ENCODE measurements at places on chromosomes 11 and 22.

DNA sequence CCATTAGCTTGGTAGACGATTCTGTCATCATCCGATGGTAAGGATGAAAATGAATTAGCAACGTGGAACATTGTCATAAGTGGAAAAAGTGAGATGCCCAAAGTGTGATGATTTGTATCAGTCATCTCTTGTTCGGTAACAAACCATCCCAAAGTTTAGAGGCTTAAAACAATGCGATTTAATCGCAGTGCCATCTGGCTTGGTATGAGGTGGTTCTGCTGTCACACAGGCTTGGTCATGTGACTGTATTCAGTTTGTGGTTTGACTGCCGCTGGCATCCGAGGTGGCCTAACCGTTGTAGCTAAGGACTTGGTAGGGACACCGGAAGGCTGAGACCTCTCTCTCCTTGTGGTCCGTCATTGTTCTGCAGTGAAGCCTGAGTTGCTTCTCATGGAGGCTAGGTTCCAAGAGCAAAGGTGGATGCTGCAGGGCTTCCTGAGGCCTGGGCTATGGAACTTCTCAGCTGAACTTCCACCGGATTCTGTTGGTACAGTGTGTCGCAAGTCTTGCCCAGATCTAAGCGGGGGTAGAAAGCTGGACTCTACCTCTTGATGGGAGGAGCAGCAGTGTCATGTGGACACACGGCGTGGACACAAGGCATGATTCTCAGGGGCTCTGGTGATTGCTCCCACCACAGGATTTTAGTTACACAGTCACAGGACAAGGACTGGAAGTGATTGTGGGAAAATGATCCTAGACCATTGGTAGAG lies 36.3 kb downstream of the BCR start:
- peaks cover 85% of the 10 kb centered on the region for H3K4me1 ChIP-seq
- peak overlapping the region; percentile 58 for H3K27ac ChIP-seq
- H3K4me3 ChIP-seq: no peak overlapping the region
- no peak for DNase-seq

- no peak overlapping the region for H3K4me3 ChIP-seq
- no peak overlapping the region for H3K27ac ChIP-seq
- H3K36me3 ChIP-seq: no peaks in the 10 kb centered on the region
- DNase-seq: no peak
- no peaks in the 10 kb centered on the region for H3K27me3 ChIP-seq
These were observed 114.2 kb downstream of the KCNQ1 start for GRCh38 chr11:2558861-2559526.

GRCh38 chr11:60119710-60120109 lies 31.2 kb downstream of the MS4A2 start:
- H3K36me3 ChIP-seq: no peaks in the 10 kb centered on the region
- no peak overlapping the region for H3K4me3 ChIP-seq
- H3K27me3 ChIP-seq: no peaks in the 10 kb centered on the region
- no peak for DNase-seq

- peaks cover 49% of the 10 kb centered on the region for H3K36me3 ChIP-seq
- no peak overlapping the region for H3K4me3 ChIP-seq
- H3K4me1 ChIP-seq: peaks cover 6% of the 10 kb centered on the region
These were observed 24.1 kb downstream of the ADAMTS15 start for GRCh38 chr11:130472434-130472961.

- no peak overlapping the region for H3K27ac ChIP-seq
- H3K36me3 ChIP-seq: no peaks in the 10 kb centered on the region
- H3K4me3 ChIP-seq: no peak overlapping the region
- no peak for DNase-seq
- no peaks in the 10 kb centered on the region for H3K4me1 ChIP-seq
- H3K27me3 ChIP-seq: no peaks in the 10 kb centered on the region
These were observed 20.0 kb upstream of the TOP3B start for GRCh38 chr22:22002526-22003055.

GRCh38 chr11:4093519-4094347 lies 866 bp upstream of the RRM1 start:
- H3K27me3 ChIP-seq: no peaks in the 10 kb centered on the region
- peaks cover 9% of the 10 kb centered on the region for H3K4me1 ChIP-seq
- peaks cover 12% of the 10 kb centered on the region for H3K36me3 ChIP-seq

DNA sequence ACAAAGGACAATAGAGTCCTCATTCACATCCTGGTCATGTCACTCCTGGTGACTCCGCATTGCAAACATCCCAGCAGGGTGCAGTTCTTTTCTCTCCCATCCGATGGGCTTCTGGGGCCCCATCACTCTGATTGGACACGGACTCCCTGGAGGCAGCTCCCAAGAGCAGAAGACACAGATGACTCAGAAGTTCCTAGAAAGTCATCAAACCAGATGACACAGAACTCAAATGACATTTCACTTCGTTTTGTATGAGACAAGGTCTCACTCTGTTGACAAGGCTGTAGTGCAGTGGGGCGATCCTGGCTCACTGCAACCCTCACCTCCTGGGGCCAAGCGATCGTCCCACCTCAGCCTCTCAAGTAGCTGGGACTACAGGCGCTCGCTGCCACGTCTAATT lies 33.2 kb downstream of the ZNF195 start:
- H3K27ac ChIP-seq: no peak overlapping the region
- H3K27me3 ChIP-seq: no peaks in the 10 kb centered on the region
- DNase-seq: no peak
- no peak overlapping the region for H3K4me3 ChIP-seq
- H3K4me1 ChIP-seq: no peaks in the 10 kb centered on the region
- no peaks in the 10 kb centered on the region for H3K36me3 ChIP-seq

DNA sequence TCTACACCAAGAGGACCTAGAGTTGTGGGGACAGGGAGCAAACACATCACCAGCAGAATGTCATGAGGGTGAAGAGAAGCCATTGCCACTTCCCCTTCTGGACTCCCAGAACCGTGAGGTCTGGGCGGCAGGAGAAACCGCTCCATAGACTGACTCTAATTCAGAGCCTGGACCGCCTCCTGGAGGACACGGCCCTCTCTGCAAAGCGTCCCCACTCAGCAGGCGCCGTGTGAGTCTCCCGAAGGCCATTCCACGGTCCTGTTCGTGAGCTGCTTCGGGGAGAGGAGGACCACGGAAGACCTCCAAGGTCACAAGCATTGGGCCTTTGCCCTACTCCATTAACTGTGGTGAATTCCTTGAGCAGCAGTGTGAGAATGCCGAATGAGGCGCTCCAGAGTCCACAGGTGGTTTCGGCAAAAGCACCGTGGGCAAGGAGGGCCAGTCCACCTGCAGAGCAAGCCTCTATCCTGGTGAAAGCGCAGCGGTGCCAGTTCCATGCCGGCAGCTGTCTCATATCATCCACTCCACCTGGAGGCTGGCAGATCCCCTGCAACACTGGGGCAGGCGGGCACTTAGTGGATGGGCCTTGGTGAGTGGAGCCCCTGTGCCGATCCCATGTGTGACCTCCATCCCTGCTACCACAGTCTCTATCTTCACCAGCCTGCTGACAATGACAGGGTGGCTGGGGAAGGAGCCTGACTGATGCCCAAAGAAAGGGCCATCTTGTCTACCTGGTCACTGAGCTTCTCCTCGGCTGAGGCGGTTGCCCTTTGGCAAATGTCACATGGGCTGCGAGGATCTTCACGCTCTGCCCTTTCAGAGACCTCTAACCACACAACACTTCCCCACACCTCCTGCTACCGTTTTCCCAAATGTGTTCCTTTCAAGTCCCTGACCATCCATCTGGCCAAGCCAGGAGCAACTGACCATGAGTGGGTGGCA lies 7.5 kb downstream of the C11orf21 start:
- no peaks in the 10 kb centered on the region for H3K36me3 ChIP-seq
- H3K27me3 ChIP-seq: no peaks in the 10 kb centered on the region
- no peaks in the 10 kb centered on the region for H3K4me1 ChIP-seq
- no peak overlapping the region for H3K27ac ChIP-seq
- DNase-seq: no peak
- H3K4me3 ChIP-seq: no peak overlapping the region

- DNase-seq: no peak
- no peak overlapping the region for H3K27ac ChIP-seq
- no peaks in the 10 kb centered on the region for H3K36me3 ChIP-seq
- peaks cover 5% of the 10 kb centered on the region for H3K4me1 ChIP-seq
These were observed 67.9 kb downstream of the PIWIL4 start for GRCh38 chr11:94635072-94635471.

DNA sequence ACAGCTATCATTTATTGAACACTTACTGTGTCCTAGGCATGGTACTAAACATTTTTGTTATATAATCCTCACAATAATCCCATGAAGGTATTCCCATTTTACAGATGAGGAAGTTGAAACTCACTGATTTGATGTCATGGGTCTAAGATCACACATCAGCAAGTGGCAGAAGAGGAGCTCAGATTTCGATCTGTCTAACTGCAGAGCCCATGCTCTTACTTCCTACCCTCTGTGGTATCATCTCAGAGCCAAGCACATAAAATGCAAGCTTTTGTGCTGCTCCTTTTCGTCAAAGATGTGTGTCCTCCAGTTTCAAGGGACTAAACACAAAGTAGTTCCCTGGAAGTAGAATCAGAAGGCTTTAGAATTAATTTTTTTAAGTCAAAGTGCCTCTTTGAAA lies 71.1 kb downstream of the ARFGAP2 start:
- H3K4me1 ChIP-seq: no peaks in the 10 kb centered on the region
- DNase-seq: no peak
- H3K27ac ChIP-seq: no peak overlapping the region
- no peaks in the 10 kb centered on the region for H3K27me3 ChIP-seq

DNA sequence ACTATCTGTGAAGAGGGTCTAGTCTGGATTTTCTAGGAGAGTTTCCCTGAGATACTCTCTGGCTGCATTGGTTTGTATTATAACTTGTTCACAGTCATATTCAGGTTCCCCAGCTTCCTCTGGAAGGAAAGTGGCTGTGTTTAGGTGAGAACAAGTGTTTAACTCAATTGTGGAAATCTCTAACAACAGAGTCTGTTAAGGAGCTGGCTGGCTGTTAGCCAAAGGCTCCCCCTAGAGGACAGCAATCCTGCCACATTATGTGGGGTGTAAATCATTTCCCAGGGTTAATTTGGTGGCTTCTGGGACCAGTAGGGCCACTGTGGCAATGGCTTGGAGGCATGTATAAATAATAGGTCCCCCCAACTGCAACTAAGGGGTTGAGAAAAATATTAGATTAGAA lies 18.4 kb downstream of the MS4A6E start:
- no peaks in the 10 kb centered on the region for H3K4me1 ChIP-seq
- H3K36me3 ChIP-seq: no peaks in the 10 kb centered on the region
- no peak overlapping the region for H3K4me3 ChIP-seq
- no peak overlapping the region for H3K27ac ChIP-seq
- no peak for DNase-seq
- H3K27me3 ChIP-seq: no peaks in the 10 kb centered on the region

GRCh38 chr11:126930091-126930841 lies 70.3 kb downstream of the KIRREL3 start:
- no peak overlapping the region for H3K27ac ChIP-seq
- H3K27me3 ChIP-seq: no peaks in the 10 kb centered on the region

- H3K36me3 ChIP-seq: no peaks in the 10 kb centered on the region
- no peak overlapping the region for H3K4me3 ChIP-seq
- DNase-seq: no peak
- H3K27me3 ChIP-seq: no peaks in the 10 kb centered on the region
- H3K27ac ChIP-seq: no peak overlapping the region
These were observed 18.4 kb downstream of the KCNJ5 start for GRCh38 chr11:128909438-128910125.

DNA sequence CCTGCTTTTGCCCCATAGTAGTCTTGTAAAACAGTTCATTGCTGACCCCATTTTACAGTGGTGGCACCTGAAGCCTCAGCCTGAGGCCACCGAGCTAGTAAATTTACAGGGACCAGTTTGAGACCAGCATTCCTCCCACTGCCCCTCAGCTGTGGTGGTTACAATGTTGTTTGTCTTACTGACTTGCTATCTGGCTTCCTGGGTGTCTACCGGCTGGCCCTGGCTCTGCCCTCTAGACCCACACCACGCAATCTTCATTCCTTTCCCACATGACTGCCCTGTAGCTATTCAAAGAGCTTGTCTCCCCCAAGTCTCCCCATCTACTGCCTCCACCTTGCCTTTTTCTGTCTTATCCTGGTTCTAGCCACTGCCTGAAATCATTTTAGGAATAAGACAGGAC lies 20.8 kb downstream of the PIK3IP1 start:
- no peak for DNase-seq
- no peaks in the 10 kb centered on the region for H3K27me3 ChIP-seq

GRCh38 chr11:48101044-48101733 lies 115.4 kb upstream of the OR4B1 start:
- peak; percentile 56 for DNase-seq
- no peak overlapping the region for H3K4me3 ChIP-seq
- H3K27ac ChIP-seq: no peak overlapping the region

DNA sequence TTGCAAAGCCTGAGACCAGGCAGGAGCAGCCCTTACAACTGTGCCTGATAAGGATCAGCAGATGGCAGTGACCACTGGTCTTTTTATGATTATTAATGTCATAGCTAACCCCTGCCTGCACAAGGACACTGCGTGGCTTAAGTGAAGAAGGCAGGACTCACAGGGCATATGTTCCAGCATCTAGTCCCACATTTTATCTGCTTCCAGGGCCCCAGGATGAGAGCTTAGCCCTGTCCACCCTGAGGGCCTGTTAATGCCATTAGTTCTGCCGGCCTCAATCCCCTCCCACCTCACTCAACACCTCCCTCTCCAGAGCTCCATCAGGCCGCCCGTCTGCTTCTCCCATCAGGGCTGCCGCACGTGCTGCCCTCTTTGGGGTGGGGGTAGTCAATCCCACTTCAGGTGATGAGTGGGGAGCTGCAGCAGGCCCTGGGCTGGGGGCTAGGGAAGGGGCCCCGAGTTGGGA lies 33.1 kb upstream of the TSPAN18 start:
- no peaks in the 10 kb centered on the region for H3K27me3 ChIP-seq
- no peaks in the 10 kb centered on the region for H3K4me1 ChIP-seq
- no peak overlapping the region for H3K4me3 ChIP-seq
- H3K36me3 ChIP-seq: no peaks in the 10 kb centered on the region
- no peak overlapping the region for H3K27ac ChIP-seq
- DNase-seq: no peak

DNA sequence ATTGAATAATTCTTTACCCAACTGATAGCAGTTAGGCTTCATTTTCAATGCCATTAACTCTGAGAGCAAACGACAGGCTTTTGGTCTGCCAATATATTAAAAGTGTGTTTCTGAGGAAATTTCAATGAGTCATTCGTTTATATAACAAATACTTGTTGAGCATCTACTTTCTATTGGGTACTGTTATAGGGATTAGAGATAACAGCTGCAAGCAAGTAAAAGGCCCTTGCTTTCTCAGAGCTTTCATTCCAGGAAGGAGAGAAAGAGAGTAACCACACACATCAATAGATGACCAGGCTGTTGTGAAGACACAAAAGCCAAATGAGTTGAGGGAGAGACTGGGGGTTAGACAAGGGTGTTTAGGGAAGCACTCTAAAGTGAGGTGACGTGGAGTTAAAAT lies 35.7 kb downstream of the CD44 start:
- no peak for DNase-seq
- no peak overlapping the region for H3K4me3 ChIP-seq
- H3K36me3 ChIP-seq: peaks cover 29% of the 10 kb centered on the region
- peaks cover 15% of the 10 kb centered on the region for H3K4me1 ChIP-seq
- H3K27ac ChIP-seq: peak overlapping the region; percentile 49
- H3K27me3 ChIP-seq: no peaks in the 10 kb centered on the region

GRCh38 chr11:14054116-14055107 lies 91.9 kb downstream of the SPON1 start:
- no peaks in the 10 kb centered on the region for H3K27me3 ChIP-seq
- no peak overlapping the region for H3K4me3 ChIP-seq
- H3K4me1 ChIP-seq: no peaks in the 10 kb centered on the region
- H3K27ac ChIP-seq: no peak overlapping the region
- DNase-seq: no peak

- no peak for DNase-seq
- H3K27me3 ChIP-seq: no peaks in the 10 kb centered on the region
- no peaks in the 10 kb centered on the region for H3K4me1 ChIP-seq
- H3K36me3 ChIP-seq: no peaks in the 10 kb centered on the region
These were observed 12.7 kb upstream of the MYO18B start for GRCh38 chr22:25729016-25729995.

- no peaks in the 10 kb centered on the region for H3K4me1 ChIP-seq
- H3K27ac ChIP-seq: no peak overlapping the region
- H3K4me3 ChIP-seq: no peak overlapping the region
- no peaks in the 10 kb centered on the region for H3K27me3 ChIP-seq
- no peaks in the 10 kb centered on the region for H3K36me3 ChIP-seq
These were observed 640.2 kb downstream of the LRRC4C start for GRCh38 chr11:40819230-40819629.

All from ascending aorta (tissue), 2 donors.